ENCODE measurements at places on chromosomes 7 and 10.

GRCh38 chr10:114100848-114101741 is 57.4 kb downstream of the ADRB1 start:
- DNase-seq = peak; percentile 18

DNA sequence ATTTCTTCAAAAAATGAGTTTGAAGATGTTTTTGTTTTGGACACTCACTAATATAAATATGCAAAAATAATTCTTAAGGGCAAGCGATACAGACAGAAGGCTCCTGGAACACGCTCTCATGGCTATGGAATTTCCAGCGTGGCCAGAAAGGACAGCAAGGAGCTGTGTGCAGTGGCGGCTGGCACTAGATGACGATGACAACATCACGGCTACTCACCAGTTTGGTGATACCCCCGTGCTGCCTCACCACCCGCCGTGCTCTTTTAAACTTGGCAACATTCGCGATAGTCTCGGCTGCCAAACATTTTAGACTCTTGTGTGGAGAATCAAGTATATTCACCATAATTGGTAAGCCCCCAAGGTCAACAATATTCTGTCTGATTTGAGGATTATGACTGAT is 54.9 kb downstream of the ODAD2 start:
- DNase-seq = no peak

GRCh38 chr10:84200537-84201243 is 6.4 kb downstream of the CDHR1 start:
- no peak for DNase-seq

- no peak for DNase-seq
Measured at GRCh38 chr7:129575699-129576098, 35.8 kb upstream of the NRF1 start.

DNA sequence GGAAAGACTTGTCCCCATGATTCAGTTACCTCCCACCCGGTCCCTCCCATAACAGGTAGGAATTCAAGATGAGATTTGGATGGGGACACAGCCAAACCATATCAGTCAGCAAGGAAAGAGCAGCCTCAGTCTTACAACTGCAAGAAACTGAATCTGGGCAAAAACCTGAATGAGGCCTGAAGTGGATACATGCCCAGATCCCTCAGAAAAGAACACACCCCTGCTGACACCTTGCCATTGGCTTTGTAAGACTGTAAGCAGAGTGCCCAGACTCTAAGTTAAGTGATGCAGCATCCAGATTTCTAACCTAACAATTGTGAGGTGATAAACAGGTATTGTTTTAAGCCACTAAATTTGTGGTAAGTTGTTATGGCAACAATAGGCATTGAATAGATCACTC is 670.8 kb downstream of the SORCS1 start:
- no peak for DNase-seq

GRCh38 chr7:7756577-7756976 is 38.2 kb upstream of the RPA3 start:
- no peak for DNase-seq

GRCh38 chr7:105238198-105238765 is 150.4 kb downstream of the SRPK2 start:
- DNase-seq = no peak

DNA sequence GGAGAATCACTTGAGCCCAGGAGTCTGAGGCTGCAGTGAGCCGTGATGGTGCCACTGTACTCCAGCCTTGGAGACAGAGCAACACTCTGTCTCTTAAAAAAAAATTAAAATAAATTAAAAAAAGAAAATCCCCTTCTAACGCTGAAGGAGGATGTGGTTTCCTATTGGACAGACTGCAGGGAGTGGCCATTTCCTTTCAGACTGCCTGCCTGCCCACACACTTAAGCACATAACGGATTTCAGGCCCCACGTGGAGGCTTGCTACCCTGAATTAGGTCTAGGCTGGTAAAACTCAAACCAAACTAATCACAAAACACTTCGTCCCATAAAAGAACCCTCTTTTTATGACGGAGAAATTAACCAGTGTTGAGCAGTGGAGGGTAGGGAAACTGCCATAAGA is 34.0 kb downstream of the GATA3 start:
- DNase-seq = no peak

GRCh38 chr7:84975586-84976185 is 211.2 kb downstream of the SEMA3D start:
- DNase-seq = no peak

DNA sequence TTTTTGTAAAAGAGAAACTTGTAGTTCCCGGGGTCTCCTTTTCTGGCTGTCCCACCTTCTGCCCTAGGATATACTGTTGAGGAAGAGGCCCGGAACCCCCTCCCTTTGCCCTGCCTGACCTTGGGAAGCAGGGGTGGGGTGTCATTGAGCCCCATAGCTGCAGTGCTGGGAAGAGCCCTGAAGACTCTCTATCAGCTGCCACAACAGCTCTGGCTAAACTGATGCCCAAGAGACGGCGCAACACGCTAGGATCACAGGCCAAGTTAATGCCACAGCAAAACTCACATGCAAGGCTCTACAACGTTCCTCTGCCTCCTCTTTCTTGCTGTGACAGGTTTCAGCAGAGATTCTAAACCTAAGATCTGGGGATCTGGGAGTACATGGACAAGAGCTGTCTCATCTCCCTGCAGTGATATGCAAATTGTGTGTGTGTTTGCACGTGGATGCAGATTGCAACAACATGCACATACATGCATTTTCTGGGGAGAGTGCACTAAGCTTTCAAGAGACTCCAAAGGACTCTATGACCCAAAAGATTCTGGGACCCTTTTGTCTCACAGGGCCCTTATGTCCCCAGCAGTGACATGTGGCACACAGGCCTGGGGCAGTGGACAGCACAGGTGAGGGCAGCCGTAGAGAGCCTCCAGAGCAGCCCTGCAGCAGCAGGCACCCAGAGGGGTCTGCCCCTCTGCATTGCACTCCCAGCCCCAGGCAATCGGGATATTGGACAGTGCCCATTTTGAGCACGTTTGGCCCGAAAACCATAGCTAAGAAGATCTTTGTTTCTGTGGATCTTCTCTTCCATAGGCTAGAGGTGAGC is 2.5 kb downstream of the RASSF4 start:
- no peak for DNase-seq

DNA sequence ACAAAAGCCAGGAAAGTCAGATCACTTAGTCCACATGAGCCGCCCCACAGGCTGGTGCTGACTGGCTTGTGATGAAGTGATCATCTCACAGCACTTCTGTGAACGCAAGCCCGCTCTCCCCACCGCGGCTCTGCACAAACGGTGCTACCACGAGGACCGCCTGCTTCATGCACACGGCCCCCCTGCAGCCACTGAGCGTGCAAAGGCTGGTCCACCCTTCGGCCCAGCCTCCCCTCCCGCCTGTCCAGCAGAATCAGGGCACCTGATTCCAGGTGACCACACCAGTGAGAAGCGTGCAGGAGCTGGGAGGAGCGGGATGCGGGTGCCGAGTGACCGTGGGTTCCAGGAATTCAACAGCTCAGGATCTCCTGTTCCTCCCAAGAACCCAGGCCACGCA is 32.2 kb downstream of the MAD1L1 start:
- no peak for DNase-seq

- DNase-seq = no peak
Measured at GRCh38 chr7:7895004-7895650, 73.5 kb upstream of the GLCCI1 start.

GRCh38 chr7:187227-187927 is 5.0 kb upstream of the FAM20C start:
- DNase-seq = no peak

DNA sequence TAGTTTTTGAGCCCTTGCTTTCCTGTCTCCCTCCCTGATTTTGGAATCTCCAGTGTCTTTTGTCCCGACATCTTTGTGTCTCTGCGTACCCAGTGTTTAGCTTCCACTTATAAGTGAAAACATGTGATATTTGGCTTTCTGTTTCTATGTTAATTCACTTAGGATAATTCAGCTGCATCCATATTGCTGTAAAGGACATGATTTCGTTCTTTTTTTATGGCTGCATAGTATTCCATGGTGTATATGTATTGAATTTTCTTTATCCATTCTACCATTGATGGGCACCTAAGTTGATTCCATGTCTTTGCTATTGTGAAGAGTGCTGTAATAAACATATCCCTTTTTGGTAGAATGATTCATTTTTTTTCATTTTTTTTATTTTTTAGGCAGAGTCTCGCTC is 48.3 kb downstream of the ADK start:
- no peak for DNase-seq

DNA sequence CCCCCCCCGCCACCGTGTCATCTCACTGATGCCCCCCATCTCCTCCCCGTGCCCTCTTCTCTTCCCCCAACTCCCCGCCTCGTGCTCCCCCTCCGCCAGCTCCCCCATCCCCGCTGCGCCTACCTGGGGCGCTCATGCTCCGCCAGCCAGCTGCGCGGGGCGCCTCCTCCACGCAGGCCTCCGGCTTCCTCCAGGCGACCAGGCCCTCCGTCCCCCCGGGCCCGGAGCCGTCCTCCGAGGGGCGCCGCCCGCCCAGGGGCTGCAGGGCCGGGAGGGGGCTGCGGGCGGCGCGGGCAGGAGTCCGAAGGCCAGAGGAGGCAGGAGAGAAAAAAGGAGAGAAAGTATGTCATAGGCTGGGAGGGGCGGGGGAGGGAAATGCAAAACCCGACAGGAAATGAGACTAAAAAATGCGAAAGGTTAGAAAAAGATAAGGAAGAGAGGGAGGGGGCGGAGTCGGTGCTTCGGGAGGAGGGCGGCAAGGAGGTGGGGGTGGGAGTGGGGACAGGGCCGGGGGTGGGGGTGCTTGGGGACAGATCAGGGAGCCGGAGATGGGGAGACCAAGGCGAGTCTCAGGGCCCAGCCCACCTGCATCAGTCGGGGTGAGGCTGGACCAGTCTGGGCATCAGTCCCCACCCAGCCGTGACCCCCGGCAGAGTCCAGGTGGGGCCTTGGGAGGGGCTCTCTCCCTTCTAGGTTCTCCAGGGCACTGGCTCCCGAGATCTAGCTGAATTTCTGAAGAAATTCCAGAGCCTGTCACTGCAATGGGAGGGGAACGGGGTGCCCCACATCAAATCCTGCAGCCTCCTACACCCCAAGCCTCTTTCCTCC is at the start of gene CARD11:
TSS of gene CARD11 (minus strand) at position 324 of the 828 bp plus-strand sequence. CDS start 85,361 bp downstream, outside the sequence.
- no peak for DNase-seq

- DNase-seq = no peak
Measured at GRCh38 chr7:69962186-69963065, 364.2 kb downstream of the AUTS2 start.

DNA sequence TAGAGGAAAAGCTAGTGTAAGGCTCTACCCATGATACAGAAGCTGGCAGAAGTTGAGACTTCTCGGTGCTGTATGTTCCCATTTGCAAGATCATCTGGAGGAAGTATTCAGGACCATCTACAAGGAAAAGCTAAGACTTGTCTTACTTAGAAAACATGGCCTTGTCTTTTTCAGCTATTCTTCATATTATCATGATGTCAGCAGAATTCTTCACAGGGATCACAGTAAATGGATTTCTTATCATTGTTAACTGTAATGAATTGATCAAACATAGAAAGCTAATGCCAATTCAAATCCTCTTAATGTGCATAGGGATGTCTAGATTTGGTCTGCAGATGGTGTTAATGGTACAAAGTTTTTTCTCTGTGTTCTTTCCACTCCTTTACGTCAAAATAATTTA is 79.6 kb upstream of the SCIN start:
- no peak for DNase-seq

DNA sequence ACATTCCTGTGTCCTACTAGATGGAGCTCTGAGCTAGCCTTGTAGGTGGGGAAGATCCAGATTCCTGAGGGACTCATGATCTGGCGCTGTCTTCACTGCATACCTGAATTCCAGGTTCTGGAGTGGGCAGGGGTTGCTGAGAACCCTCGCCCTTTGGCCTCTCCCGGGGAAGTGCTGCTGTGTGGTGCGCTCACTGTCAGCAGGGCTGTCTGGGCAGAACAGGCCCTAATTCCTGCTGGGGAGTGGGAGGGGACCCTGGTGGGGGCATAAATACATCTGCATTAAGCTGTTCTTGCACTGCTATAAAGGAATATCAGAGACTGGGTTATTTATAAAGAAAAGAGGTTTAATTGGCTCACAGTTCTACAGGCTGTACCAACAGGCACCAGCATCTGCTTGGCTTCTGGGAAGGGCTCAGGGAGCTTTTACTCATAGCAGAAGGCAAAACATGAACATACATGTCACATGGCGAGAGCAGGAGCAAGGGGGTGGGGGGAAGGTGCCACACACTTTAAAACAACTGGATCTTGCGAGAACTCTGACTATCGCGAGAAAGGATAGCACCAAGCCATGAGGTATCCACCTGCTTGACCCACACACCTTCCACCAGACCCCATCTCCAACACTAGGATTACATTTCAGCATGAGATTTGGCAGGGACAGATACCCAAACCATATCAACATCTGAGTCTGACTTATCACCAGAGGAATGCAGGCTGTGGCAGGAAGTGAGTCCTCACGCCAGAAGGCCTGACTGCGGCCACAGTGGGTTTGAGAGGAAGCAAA is 115.0 kb downstream of the ADCY1 start:
- DNase-seq = no peak

GRCh38 chr10:130934293-130935127 is 377.0 kb downstream of the TCERG1L start:
- no peak for DNase-seq

- DNase-seq = no peak
Measured at GRCh38 chr7:78265486-78265885, 466.9 kb downstream of the PHTF2 start.

- no peak for DNase-seq
Measured at GRCh38 chr10:63071145-63071544, 62.0 kb upstream of the NRBF2 start.

DNA sequence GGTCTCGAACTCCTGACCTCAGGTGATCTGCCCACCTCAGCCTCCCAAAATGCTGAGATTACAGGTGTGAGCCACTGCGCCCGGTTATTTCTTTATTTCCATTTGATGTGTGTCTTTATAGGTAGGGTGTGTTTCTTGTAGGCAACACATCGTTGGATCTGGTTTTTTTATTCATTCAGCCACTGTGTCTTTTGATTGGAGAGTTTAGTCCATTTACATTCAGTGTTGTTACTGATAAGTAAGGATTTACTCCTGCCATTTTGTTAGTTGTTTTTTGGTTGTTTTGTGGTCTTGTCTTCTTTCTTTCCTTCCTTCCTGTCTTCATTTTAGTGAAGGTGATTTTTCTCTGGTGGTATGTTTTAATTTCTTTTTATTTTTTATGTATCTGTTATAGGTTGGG is 16.9 kb downstream of the TMEM248 start:
- DNase-seq = no peak

GRCh38 chr10:78566284-78567111 is 502.3 kb upstream of the ZMIZ1 start:
- DNase-seq = no peak

GRCh38 chr7:44147026-44147991 is 6.2 kb upstream of the MYL7 start:
- no peak for DNase-seq

DNA sequence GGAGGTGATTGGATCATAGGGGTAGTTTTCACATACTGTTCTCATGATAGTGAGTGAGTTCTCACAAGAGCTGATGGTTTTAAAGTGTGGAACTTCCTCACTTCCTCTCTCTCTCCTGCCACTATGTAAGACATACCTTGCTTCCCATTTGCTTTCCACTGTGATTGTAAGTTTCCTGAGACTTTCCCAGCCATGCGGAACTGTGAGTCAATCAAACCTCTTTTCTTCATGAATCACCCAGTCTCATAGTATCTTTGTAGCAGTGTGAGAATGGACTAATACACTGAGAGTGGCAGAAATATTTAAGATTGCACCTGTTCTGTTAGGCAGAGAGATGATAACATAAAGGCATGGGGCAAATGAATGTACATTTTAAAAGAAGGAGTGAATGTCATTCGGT is 507.8 kb downstream of the SORCS3 start:
- DNase-seq = no peak

GRCh38 chr10:43218951-43219837 is 47.7 kb downstream of the RASGEF1A start:
- DNase-seq = no peak
